ENCODE measurements at places on chromosomes 1 and 21.
A peak's percentile ranks its signal among the peaks of the same experiment; 100 is the strongest.

- no peak for DNase-seq
Measured at GRCh38 chr1:180230791-180231505, 884 bp downstream of the LHX4 start.

- no peak for DNase-seq
Measured at GRCh38 chr21:42155045-42155855, 63.7 kb upstream of the ABCG1 start.

- no peak for DNase-seq
Measured at GRCh38 chr1:5730272-5731109, 261.7 kb downstream of the NPHP4 start.

- DNase-seq, result no peak
Measured at GRCh38 chr1:113657126-113657525, 102.2 kb downstream of the PHTF1 start.

GRCh38 chr1:11912000-11912399, 14.2 kb downstream of the KIAA2013 start:
- no peak for DNase-seq

DNA sequence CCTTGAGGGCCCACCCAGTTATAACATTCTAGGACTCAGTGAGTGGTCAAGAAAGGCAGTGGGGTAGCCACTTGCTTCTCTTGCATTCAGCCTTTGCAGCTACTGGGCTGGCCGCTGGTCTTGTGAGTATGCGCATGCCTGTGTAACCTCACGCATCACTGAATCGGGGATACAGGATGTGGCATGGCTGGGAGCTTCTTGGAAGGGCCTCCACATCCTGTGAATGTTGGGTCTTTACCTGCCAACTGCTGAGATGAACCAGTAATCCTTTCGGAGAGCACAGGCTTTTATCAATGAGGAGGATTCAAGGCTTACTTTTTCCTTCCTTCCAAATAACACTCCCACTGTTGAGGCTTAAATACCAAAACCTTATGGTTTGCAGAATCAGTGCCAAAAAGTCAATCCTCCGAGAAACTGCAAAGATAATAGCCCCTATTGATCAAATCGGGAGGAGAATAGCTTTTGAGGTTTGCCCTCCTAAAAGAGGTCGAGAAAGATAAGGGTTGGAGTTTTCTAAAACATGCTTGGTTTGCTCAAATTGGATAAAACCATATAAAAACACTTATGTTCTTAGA, 198.9 kb upstream of the UBE2U start:
- DNase-seq, result no peak

DNA sequence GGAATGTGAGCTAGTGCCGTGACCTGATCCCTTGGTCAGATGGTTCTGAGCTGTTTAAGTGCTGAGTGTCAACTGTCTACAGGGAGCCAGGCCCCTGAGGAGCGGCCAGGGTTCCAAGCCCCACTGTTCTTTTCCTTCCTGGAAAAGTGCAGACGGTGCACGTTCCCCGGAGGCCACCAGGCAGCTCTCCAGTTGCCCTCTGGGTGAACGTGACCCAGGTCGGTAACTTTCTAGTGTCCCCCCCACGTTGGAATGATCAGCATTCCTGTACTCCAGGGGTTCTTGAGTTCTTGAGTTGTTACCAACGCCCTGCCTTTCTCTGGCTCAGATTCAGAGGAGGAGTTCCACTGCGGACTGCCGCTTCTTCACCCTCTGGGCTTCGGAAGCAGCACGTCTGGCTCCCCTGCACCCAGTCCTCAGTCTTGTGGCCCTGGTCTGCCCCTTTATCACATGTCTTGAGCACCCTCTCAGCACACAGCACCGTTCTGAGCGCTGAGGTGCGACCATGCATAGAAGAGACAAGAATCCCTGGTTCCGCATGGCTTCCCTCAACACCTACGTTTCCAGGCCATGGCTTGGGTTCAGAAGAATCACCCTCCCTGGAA, 131.5 kb downstream of the DHRS3 start:
- DNase-seq, result no peak

- no peak for DNase-seq
Measured at GRCh38 chr1:2271841-2272655, 43.9 kb downstream of the SKI start.

- DNase-seq, result peak; percentile 39
Measured at GRCh38 chr1:183588827-183589226, 1.4 kb downstream of the NCF2 start.

- no peak for DNase-seq
Measured at GRCh38 chr1:115898020-115898419, 57.1 kb upstream of the NHLH2 start.

DNA sequence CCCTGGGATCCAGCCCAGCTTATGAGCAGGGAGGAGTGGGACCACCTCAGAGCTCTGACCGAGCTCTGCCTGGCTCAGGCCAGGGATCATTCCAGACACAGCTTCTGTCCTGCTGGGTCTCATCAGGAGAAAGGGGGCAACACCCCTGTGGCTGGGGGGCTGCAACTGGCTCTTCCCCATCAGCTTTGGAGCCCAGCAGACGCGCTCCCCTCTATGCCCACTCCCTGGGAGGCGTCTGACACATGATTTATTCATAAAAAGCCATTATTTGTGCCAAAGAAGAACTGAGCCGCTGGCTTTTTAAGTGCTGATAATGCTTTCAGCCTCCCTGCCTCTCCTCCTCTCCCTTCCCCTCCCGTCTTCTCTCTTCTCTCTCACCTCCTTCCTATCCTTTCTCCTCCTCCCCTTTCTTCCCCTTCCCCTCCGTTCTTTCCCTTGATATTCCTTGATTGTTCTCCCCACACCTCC, 25.0 kb downstream of the FOXO6 start:
- no peak for DNase-seq

- no peak for DNase-seq
Measured at GRCh38 chr1:200992382-200993048, 31.0 kb downstream of the KIF21B start.

GRCh38 chr1:10541286-10541685, 66.5 kb downstream of the PEX14 start:
- DNase-seq, result no peak

GRCh38 chr1:97396463-97396862, 524.4 kb downstream of the DPYD start:
- DNase-seq, result no peak

- DNase-seq, result no peak
Measured at GRCh38 chr1:15420853-15421465, 11.3 kb downstream of the EFHD2 start.

GRCh38 chr21:26288026-26288425, 117.5 kb upstream of the APP start:
- no peak for DNase-seq

DNA sequence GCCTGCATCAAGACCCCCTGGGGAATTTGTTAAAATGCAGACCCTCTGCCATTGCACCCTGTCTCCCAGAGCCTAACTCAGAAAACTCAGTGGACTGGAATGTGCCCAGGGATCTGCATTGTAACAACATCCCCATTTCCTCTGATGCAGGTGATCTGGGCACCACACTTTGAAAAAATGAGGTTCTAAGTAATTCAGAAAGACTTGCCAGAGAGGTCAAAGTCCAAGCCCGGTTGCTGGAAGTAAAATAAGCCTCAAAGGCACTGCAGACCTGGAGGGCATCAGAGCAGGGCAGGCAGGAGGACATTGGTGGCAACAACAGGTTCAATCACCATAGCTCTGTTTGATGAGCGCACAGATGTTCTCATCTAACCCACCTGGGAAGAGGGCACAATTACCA, 90.7 kb downstream of the SYT2 start:
- no peak for DNase-seq

GRCh38 chr1:64246294-64246917, 43.0 kb downstream of the UBE2U start:
- no peak for DNase-seq

- DNase-seq, result no peak
Measured at GRCh38 chr1:226825037-226825745, 45.2 kb upstream of the PSEN2 start.

DNA sequence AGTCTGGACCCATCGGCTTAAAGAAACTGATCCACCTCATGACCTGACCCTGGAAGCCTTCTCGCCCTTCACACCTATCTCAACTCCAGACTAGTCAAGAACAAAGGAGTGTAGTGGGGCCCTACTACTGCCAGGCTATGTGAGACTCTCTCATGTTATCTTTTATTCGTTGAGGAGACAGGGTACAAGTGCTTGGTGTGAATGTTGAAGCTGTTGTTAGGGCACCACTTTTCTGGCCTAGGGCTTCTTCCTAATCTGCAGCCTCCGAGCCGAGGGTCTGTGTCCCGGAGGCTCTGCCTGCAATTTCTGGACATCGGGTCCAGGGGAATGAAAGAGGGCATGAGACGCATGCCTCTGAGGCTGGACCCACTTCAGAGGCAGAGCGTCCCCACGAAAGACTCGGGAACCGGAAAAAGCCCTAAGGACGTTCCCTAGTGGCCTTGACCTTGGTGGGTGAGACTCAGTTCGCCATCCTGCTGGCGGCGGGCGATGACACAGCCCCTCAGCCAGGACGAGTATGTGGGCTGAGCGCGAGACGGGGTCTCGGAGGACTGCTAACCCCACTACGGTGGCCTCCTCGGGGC, 671 bp downstream of the DNAJC11 start:
- DNase-seq, result no peak

DNA sequence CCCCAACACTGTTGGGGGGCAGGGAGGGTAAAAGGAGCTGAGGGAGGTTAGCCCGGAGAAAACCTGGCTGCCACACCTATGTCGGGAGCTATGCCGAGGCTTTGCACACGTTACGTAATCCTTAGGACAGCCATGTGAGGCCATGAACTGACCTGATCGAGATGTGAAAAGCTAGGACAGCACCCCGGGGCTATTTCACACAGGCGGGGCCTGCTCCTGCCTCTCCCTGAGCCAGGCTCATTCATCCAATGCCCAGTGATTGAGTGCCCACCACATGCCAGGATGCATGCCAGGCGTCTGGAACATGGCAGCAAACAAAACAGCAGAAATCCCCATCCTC, 30.2 kb downstream of the LDLRAP1 start:
- DNase-seq, result no peak

DNA sequence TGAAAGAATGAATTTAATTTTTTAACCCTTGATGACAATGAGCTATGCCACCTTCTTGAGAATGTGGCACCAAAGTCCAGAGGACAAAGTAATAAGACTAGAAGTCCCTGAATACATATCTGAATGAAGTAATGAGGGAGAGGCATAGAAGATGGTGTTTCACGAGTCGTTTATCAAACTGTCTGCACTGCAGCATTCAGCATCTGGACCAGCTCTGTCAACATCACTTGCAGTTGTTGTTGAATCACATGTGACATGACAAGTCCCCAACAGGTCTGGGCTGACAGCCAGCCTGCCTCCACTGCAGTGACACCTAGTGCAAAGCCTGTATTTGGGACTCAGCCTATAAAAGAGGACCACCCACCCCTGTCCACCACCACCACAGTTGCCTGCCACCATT, 17.3 kb upstream of the GALNT2 start:
- DNase-seq, result no peak

GRCh38 chr1:67719329-67720196, 34.6 kb downstream of the GADD45A start:
- DNase-seq, result no peak

DNA sequence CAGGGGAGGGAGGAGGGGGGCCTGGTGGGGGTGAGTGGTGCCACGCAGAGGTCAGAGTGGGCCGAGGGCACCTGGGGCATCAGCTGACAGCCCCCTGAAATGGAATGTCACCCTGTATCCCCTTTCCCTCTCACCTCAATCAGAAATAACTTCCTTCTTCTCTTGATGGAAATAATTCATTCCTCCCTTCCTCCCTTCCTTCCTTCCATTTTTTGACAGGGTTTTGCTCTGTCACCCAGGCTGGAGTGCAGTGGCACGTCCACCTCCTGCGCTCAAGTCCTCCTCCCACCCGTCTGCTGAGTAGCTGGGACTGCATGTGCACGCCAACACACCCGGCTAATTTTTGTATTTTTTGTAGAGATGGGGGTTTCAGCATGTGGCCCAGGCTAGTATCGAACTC, 48.4 kb upstream of the LRRC3 start:
- DNase-seq, result no peak

DNA sequence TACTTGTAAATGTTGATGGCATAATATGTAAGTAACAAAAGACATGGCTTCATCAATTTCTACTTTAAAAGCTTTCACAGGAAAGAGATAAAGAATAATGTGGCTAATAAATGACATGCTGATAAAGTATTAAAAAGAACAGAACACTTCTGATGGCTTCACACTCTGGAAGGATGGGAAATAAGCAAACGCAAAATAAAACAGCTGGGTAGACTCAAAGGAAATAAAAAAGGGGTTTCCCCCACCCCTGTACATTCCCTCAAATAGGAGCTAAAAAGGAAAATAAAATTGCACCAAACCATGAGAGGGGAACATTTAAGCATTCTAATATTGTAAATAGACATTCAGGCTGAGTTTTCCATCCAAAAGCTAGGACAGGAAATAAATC, 27.0 kb upstream of the DYRK1A start:
- DNase-seq, result no peak

DNA sequence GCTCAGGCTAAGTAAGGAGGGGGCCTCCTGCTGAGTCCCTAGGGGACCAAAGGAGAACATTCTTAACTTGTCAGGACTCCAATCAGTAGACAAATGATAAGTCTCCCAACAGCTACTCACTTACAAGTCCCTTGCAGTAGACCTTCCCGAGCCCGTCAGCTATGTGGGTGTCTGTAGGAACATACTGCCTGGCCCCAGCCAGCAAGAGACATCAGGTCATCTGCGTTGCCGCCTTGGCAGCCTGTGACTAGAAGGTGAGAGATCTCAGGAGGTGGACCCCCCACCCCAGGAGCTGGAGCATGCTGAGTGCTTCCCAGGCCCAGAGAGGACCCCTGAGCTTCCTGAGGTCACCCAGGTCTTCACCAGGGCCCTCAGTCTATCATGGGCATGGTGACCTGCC, 250.5 kb downstream of the C1orf94 start:
- DNase-seq, result no peak

DNA sequence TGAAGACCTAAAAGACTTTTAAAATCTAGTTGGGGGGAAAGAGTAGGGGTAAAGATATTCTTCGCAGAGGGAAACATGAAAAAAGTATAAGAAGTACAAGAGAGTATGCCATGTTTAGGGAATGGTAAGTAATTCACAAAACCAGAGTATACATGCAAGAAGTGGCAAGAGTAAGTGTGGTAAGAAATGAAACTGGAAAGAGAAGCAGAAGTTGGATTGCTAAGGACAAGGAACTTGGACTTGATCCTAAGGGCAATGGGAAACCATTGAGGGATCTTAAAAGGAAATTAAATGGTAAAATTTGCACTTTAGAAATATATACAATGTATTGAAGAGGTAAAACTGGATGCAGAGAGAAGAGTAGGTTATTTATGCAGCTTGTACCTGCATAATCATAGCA, 9.2 kb upstream of the ZNF644 start:
- DNase-seq, result no peak

DNA sequence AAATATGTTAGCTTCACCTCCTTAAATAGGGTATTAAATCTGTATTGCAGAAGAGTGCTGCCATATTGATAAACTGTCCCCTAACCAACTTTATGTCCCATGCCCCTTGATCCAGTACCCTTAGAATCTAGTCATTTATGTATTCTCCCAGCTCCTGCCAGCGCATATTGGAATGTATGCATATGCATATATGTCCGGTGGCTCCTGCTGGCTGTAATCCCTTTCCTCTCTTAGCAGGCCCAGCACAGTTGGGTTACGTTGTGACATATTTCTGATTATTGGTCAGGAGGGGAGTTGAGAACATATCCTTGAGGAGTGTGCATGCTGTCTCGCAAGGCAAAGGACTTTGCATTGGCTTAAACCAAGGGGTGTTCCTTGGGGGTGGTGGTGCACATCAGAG, 29.2 kb upstream of the CREG1 start:
- no peak for DNase-seq

Measured in CD4-positive, alpha-beta T cell treated with Interleukin-6 for 4 hours (primary cell).